Jurkat, Clone E6-1 (cell line): ENCODE measurements at places on chromosomes 13 and 19.

- no peak for DNase-seq
Observed at GRCh38 chr19:604355-604754, 14.7 kb downstream of the HCN2 start.

DNA sequence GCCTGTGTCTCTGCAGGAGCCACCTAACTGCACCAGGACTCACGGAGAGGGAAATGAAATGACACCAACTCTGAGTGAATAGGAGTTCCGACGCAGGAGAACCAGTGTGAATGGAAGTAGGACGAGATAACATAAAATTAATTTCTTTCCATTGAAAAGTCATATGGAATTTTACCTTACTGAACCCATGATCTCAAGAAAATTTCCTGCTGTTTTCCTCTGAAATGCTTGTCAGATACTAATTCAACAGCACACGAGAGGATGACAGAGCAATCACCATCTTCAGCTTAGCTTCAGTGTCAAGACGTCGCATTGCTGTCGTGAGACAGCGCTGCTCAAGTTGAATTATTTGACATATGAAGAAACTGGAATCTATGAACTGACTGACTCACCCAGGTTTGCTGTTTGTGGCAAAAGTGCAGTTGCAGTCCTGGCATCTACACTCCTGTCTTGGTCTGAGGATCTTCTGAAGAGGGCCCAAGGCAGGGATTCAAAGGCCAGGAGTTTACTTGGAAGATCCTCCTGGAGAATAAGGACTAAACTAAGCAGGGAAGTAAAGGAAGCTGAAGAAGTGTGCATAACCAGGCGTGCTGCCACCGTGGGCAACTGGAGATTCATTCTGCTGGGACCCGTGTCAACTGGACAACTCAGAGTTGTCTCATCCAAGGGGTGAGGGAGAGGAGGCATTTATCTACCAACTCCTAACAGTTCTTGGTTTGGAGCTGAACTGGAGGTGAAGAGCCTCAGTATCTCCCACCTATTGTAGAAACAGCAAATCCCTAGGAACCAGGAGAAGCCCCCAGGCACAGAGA lies 214.4 kb upstream of the IRS2 start:
- DNase-seq: no peak

DNA sequence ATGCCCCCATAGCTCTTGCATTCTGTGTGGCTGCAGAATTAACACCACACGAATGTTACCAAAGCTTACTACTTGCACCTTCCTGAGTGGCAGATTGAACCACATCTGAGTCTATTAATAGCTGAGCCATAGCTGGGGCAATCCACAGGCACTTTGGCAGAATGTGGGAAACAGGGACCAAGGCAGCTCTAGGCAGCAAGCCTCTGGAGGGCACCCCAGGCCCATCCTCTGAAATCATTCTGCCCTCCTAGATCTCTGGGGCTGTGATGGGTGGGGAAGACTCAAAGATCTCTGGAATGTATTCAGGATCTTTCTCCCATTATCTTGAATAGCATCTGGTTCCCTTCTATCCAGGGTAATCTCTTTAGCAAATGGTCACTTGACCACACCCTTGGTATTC lies 139.3 kb downstream of the TNFRSF19 start:
- no peak for DNase-seq

DNA sequence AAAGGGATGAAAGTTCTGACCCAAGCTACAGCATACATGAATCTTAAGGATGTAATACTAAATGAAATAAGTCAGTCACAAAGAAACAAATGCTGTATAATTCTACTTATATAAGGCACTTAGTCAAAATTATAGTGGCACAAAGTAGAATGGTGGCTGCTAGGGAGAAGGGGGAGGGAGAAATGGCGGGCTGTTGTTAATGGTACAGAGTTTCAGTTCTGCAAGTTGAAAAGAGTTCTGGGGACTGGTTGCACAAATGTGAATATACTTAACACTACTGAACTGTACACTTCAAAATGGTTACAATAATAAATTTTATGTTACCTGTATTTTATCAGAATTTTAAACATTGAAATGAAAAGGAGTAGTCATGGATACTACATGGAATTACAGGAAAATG lies 48.9 kb upstream of the CLDN10 start:
- DNase-seq: no peak

- no peak for DNase-seq
Observed at GRCh38 chr13:33092073-33092987, 76.1 kb downstream of the KL start.
